ENCODE measurements at places on chromosomes 3 and 15.

DNA sequence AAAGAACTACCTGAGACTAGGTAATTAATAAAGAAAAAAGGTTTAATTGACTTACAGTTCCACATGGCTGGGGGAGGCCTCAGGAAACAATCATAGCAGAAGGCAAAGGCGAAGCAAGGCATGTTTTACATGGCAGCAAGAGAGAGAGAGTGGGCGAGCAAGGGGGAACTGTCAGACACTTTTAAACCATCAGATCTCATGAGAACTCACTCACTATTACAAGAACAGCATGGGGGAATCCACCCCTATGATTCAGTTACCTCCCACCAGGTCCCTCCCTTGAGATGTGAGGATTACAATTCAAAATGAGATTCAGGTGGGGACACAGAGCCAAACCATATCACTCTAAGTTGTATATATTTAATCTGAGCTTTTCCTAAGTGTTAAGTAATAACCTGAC is 79.0 kb upstream of the MLF1 start:
- no peak for DNase-seq

DNA sequence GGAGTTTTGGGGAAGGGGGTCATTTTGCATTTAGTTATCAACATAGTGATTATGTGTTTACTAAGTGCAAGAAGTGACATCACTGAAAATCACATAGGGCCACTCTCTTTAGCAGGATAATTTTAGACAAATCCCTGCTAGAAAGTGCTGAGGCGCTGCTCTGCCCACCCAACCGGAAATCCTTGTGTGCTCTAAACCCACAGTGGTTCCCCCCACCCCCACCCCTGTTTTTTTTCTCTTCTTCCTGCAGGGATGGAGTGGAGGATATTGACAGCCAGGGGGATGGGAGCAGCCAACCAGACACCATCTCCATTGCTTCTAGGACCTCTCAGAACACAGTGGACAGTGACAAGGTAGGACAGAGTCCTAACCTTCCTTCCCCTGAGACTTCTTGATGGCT is 234.2 kb upstream of the UMPS start:
- DNase-seq = no peak

DNA sequence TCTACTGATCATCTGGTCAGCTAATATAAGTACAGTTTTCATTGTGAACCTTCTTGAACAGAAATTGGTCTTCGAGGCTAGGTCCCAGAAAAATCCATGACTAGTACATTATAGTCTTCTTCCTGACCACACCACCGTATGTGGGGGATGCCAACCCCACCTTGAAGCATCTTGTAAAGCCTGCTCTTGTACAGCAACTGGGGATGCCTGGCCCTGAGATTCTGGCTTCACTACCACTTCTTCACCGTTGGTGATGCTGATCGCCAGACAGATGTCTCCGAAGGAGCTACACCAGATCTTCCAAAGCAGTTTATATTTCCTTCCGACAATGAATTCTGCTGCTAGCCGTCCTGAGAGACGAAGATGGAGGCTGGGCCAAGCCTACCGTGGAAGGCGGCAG is 238.3 kb downstream of the CDIN1 start:
- DNase-seq = no peak

DNA sequence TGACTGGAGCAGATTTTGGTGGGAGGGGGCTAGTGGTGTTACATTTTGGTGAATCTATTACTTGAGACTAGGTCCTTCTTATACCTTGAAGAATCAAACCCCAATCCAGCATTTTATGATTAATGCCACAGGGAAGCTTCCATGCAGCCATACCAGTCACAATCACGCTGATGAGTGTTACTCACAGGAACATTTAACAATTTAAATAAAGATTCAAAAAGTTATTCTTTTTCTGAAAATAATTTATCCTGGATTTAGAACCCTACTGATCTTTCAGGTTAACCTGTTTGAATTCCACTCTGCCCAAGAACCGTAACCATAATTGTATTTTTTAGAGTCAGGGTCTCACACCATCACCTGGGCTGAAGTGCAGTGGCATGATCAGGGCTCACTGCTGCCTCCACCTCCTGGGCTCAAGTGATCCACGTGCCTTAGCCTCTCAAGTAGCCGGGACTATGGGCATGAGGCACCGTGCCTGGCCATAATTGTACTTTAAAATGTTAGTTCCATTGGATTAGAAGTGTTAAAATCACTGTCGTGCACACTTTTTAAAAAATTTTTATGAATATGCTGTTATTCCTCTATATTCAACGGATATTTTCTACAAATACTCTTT is 929 bp upstream of the MTMR10 start:
- no peak for DNase-seq

DNA sequence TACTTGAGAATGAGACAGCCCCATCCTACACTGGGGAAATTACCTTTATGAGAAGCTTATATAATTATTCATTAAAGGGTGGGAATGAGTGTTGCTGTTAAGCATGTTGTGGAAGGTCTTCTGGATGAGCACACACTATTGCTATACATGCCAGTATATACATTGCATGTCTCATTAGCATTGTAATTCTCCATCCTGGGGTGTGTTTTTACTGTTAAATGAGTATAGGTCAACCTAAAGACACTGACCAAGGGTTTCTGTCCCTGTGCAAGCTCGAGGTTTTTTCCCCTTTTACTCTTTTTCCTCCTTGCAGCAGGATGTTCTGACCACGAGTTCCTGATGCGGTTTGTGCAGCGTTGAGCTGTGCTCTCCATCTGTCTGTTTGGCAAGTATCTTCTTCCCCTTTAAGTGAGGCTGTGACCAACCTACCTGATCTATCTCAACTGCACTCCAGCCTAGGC is 7.2 kb upstream of the IVD start:
- DNase-seq = no peak

DNA sequence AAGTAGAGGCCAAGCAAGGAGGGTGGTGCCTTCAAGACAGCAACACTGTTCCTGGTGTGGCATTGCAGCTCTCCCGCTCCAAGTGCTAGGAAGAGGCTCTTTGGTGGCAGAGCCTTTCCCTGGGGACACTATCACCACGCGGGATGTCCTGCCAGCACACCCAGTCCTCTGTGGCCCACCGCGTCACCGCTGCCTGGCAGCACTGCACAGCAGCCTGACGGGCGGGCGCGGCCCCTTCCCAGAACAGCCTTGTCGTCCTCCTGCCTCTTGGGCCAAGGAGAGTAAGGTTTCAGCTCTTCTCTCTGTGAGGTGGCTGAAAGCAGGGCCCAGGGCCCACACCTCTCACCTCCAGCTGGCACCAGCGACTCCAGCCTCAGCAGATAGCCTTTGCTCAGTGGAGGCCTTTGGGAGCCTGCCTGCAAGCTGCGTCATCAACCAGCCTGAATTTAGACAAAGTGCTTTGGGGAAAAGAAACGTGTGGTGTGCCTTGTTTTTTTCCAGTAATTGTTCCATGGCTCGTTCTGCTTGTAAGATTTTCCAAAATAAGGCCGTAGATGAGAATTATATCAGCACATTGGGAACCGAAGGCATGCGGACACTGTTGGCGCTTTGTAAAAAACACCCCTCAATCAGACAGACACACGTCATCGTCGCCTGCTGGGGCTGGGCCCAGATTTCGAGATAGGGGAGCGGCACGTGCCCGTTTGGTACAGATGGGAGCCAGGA is 65.0 kb downstream of the AAGAB start:
- DNase-seq = no peak

GRCh38 chr3:131038326-131038725 is 11.6 kb downstream of the NEK11 start:
- DNase-seq = no peak

DNA sequence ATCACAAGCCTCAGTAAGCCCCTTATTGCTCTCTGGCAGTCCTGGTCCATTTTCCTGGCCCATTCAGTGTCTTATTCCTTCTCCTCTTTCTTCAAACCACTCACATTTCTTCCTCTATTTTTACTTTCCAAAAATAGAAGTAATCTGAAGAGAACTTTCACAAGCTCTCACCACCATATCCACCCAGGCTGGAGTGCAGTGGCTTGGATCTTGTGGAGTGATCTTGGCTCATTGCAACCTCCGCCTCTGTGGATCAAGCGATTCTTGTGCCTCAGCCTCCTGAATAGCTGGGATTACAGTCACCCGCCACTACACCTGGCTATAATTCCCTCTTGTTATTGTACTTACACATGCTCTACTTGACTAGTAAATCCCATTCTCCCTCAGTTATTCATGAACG is 16.8 kb downstream of the ARMC8 start:
- no peak for DNase-seq

- DNase-seq = no peak
These were observed 43.9 kb downstream of the MEIS2 start for GRCh38 chr15:37056177-37057121.

GRCh38 chr15:49036650-49037545 is 9.3 kb downstream of the SECISBP2L start:
- no peak for DNase-seq

GRCh38 chr15:85702321-85703101 is 92.2 kb downstream of the KLHL25 start:
- no peak for DNase-seq

- no peak for DNase-seq
These were observed at the start of gene TM4SF18 for GRCh38 chr3:149333176-149333859. TM4SF18 (minus strand) TSS chr3:149333636; CDS start chr3:149333382, 254 bp downstream.

- DNase-seq = no peak
These were observed 32.5 kb upstream of the TATDN2 start for GRCh38 chr3:10215578-10216368.

DNA sequence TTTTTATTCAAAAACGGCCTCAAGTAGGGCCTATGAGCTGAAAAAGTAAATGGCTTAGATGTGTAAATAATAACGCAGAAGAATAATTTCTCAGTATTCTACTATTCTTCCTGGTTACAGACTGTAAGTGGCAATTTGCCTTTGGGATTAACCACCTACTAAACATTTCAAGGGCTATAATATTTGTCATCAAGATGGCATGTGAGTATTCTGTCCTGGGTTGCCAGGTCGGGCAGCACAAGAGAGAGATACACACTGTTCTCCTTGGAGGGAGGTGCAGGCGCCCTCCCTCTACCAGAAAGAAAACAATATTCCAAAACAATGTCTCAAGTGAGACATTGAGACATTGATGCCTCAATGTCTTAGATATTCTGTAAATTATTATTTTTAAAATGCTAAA is 278.4 kb downstream of the OCA2 start:
- DNase-seq = no peak

GRCh38 chr3:129575997-129576384 is 30.5 kb downstream of the PLXND1 start:
- DNase-seq = no peak

GRCh38 chr15:66008940-66009562 is 139.8 kb downstream of the RAB11A start:
- DNase-seq = no peak

- no peak for DNase-seq
These were observed 11.2 kb downstream of the EBLN2 start for GRCh38 chr3:73072634-73073033.

DNA sequence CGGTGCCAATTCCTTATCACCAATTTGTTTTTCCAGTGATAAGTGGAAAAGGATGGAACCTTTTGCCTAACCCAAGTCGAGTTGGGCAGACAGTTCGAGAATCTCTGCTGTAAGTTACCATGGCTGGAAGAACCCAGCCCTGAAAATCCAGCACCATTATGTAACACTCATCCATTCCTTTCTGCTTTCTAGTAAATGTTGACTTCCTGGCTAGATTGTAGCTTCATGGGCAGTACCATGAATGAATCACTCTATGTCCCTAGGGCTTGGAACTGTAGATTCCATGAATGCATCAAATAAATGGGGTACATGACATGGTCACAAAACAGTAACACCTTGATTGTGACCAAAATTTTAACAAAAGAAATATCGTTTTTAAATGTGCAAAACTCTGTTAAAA is 14.0 kb downstream of the CHCHD4 start:
- DNase-seq = no peak

GRCh38 chr15:75061272-75061671 is 37.9 kb downstream of the PPCDC start:
- no peak for DNase-seq

DNA sequence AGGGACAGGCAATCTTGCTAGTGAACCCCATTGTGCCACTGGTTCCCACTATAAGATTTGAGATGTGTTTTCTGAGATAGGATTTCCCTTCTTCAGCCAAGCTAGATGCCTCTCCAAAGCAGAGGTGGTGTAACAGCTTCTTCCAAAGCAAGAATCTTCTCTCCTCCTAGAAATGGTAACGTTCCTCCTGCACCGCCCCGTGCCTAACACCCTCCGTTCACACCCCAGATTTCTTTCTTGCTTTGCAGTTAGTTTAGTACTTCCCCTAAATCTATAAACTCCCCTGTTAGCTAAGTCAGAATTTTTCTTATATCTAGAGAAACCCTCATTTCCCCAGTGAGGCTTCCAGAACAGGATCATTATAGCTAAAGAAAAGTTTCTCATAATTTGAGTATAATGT is 617.6 kb upstream of the MDFIC2 start:
- no peak for DNase-seq

DNA sequence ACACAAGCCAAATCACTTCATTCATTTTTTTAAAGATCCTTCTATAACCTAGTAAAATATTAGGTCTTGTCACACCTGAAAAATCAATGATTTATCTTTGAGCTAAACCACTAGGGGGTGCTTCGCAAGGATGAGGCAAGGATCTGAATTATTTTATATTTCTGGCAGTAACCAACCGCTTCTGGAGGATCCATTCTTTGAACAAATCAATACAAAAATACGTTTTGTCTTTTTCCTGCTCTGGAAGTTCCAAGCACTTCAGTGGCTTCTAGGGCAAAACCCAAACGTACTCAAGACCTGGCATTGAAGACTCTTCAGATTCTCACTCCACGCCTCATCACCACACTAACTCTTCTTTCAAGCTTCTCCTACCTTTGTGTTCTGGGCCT is 486 bp downstream of the LSG1 start:
- DNase-seq = no peak

DNA sequence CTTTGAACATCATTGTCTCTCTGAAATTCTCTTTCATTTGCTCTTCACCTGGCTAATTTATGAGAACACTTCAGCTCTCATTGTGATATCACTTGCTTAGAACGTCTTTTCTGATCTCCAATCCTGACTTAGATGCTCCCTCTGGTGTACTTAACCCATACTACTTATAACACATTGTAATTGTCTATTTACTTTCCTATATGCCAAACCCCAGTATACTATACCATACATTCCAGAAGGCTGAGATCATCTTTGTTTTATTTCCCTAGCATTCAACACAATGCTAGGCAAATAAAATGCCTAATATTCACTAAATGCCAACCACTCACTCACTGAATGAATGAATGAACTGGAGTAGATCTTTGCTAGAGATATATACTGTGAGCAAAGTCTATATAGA is 27.0 kb upstream of the PEX5L start:
- DNase-seq = no peak

GRCh38 chr3:122992676-122993075 is 34.9 kb downstream of the SEMA5B start:
- DNase-seq = no peak

- DNase-seq = no peak
These were observed 51.5 kb downstream of the MGLL start for GRCh38 chr3:127770671-127771355.

GRCh38 chr3:37627951-37628620 is 233.6 kb upstream of the CTDSPL start:
- DNase-seq = peak; percentile 28

DNA sequence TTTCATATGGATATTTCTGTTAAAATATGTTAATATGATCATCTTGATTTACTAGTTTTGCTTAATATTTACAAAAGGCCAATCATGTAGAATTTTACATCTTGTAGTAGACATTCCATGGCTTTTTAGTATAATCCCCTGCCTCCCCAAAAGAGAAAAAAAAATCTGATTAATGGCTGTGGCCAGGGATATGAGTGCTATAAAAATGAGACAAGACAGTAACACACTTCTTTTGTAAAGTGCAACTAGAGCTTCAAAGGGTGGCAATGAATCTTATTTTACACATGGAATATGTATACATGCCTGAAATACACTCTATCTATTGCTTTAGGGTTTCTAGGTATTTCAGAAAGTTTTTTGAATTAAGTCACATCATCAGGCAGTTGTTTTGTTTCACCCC is 112.2 kb upstream of the NANOGP8 start:
- no peak for DNase-seq
